Stimulated activated CD4-positive, alpha-beta T cell treated with anti-CD3 and anti-CD28 coated beads, TNF-alpha, amount 100 ng/mL, for 48 hours (primary cell): ENCODE measurements at places on chromosomes 6 and 20.

- DNase-seq: no peak
Measured at GRCh38 chr20:3483309-3483708, 12.5 kb downstream of the ATRN start.

DNA sequence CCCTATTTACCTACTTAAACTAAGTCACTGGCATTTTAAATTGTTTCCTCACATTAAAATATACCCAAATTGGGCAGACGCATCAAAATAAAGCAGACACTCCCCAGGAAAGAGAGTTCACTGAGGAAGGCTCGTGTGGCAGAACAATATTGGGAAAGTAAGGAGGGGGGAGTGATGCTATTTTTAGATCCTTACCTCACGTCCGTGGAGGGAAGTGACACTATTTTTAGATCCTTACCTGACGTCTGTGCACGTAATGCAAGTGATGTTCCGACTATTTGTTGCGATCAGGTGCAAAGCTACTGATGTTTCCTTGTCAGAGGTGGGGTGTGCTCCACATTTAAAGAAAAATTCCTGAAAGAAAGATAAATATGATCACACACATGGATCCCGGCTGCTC lies 699.2 kb upstream of the AGPAT4 start:
- no peak for DNase-seq

GRCh38 chr6:74798302-74798701 lies 407.6 kb downstream of the COL12A1 start:
- no peak for DNase-seq

- no peak for DNase-seq
Measured at GRCh38 chr6:79833964-79834284, 113.4 kb downstream of the ELOVL4 start.

DNA sequence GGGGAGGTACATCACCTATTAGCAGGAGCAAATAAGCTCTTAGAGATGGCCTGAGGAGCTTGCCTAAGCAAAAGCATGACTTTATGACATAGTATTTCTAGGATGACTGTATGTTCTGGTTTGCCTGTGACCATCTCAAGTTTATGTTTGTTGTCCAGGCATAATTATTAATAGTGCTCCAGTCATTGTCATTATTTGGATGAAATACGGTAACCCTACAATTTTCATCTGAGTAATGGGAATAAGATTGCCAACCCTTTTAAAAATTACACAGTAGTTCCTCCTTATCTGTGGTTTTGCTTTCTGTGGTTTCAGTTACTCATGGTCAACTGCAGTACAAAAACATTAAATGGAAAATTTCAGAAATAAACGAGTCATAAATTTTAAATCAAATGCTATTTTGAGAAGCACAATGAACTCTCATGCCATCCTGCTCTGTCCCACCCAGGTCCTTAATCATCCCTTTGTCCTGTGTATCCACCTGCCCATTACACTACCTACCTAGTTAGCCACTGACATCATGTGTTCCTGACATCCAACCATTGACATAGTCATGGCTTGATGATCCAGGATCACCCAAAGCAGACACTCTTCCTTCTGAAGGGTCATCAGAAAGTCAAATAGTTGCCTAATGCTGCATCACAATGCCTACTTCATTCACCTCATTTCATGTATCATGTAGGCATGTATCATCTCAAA lies 27.0 kb upstream of the TFB1M start:
- DNase-seq: no peak

DNA sequence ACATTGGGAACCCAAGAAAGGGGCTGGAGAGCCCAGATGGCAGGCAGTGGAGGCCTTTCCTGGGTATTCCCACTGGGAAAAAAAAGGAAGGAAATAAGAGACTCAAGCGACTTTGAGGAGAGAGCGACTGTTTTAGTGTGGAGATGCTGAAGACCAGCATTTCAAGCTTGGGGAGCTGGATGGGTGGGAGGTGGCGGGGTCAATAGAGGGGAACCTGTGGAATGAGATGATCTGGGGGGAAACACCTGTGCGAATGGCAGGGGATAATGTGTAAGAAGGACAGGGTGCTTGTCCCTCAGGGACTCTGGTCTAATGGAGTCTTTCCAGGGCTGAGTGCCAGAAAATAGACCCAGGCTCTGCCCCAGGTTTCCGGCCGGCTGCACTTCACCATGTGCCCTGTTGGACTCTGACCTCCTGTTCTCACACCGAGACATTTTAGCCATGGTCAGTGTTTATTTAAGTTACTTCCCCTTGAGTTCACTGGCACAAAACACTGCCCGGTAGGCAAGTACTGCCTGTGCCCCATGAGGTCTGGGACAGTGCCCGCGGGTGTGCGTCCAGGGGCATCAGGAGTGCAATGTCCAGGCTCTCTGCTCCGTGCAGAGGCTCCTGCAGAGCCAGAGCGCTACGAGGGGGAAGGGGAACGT lies 50.4 kb upstream of the NKX2-2 start:
- no peak for DNase-seq

DNA sequence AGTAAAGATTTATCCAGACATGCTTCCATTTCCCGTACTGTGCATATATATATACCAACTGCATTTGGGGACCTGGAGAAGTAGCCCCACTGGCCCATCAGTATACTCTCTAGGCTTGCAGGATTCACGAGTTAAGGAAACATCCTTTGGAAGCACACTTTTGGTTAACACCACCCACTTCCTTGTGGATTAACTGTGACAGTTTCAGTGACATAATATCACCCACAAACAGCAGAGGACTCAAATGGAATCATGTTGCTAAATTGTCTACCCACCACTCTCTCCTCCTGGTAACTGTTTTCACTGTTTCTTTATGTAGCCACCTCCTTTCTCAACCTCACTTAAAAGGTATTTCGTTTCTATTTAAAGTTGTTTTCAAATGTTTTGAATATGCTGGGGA lies 55.0 kb downstream of the PROKR2 start:
- no peak for DNase-seq

DNA sequence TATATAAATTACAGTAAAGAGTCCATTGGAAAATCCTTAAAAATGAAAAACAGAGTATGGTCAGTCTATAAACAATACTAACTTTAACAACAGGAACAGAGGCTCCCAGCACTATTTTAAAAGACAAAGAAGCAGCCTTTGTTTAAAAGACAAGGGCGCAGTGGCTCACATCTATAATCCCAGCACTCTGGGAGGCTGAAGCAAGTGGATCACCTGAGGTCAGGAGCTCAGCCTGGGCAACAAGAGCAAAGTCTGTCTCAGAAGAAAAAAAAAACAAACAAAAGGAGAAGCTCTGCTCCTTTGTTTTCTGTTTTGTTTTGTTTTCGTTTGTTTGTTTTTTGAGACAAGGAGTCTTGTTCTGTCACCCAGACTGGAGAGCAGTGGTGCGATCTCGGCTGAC lies 89.4 kb downstream of the DTNBP1 start:
- no peak for DNase-seq

DNA sequence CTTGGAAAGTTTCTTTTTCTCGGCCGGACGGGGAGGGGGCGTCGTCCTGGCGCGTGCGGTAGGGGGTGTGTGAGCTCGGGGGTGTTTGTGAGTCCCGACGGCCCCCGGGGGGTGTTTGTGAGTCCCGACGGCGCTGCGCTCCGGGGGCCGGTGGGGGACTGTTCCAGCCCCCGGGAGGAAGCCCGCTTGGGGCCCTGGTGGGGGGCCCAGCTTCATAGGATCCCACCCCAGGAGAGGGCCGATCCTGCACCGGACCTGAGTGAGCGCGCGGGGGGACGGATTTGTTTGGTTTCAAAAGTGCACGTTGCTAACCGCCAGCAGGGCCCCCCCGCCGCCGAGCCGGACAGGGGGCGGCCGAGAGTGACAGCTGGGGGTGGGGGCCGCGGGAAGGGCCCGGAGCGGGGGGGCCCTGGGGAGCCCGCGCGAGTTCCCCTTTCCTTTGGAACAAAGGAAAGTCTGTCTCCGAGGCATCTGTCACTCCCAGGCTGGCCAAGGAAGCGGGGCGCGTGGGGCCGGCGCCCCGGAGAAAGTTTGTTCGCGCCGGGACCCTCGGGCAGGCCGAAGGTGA lies 485 bp downstream of the TGIF2 start:
- no peak for DNase-seq

DNA sequence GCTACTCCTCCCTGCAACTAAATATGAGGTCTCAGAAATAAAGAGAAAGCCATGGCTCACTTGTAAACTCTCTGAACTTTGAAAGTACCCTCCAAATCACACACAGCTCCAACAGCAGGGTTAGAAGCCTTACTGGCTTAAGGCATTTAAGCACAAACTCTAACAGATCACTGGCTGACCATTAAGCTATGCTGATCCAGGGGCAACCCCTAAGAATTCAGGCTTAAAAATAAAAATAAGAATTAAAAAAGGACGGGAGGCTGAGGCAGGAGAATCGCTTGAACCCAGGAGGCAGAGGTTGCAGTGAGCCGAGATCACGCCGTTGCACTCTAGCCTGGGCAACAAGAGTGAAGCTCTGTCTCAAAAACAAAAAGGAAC lies 21.8 kb downstream of the HLA-E start:
- no peak for DNase-seq

DNA sequence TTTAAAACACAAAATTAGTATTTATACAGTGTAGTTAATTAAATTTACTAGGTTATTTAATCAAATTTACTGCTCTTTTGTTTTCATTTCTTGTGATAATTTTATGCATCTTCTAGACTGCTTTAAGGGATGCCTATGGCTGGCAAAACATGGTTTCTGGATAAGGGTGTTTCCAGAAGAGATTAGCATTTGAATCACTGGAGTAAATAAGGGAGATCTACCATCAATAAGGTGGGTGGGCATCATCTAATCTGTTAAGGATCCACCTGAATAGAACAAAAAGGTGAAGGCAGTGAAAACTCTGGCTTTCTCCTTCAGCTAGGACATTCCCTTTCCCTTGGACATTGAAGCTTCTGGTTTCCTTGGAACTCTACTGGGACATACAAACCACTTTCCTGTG lies 146.2 kb upstream of the LAMA2 start:
- DNase-seq: no peak

DNA sequence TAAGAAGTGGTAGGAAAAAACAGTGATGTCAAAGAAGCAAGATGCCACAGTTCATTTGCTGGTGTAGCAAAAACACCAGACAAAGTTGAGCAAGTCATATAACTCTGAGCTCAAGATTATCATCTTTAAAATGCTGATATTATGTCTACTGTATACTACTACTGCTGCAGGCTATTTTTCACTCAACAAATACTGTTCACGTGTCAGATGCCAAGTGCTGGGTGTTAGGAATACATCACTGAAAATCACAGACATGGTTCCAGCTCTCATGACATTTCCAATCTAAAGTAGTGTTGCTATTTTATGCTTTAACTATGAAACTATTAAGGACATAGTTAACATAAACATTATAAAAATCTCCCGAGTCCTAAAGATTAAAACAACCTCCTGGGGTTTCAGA lies 163.0 kb downstream of the NKAIN2 start:
- DNase-seq: no peak

- DNase-seq: no peak
Measured at GRCh38 chr20:25238319-25239037, 9.4 kb upstream of the PYGB start.
